Effector memory CD8-positive, alpha-beta T cell (primary cell): ENCODE measurements at places on chromosomes 3 and 15.

- DNase-seq, result peak; percentile 56
Observed at GRCh38 chr3:69282181-69282580, 103.7 kb downstream of the FRMD4B start.

DNA sequence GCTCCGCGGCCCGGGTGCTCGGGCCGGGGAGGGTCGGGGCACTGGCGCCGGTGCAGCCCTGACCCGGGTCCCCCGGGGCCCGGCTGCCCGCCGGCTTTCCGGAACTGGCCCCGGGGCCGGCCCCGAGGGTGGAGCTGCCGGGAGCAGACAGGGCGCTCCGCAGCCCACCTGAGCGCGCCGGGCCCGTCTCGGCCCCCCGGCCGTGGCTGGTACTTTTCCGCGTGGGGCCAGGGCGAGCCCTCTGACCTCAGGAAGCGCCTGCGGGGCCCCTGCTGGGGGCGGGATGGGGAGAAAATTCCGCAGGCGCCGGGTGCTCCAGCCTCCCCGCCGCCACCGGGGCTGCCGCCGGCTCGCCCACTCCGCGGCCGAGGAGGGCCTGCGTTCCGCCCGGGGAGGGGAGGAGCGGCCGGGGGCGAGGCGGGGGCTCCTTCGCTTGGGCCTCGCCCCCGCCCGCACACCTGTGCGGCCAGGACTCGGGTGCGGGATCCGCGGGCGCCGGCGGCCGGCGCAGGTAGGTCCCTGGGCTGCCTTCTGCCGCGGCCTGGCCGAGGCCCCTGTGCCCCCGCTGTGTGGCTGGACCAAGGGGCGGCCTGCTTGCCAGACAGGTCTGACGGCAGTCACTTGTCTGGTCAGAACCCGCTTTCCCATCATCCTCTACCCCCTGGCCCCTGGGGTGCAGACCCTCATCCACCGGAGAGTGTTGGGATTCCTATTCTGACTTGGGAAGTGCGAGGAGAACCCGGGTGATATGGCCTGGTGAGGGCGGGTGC lies 3.5 kb downstream of the FURIN start:
- DNase-seq, result no peak

DNA sequence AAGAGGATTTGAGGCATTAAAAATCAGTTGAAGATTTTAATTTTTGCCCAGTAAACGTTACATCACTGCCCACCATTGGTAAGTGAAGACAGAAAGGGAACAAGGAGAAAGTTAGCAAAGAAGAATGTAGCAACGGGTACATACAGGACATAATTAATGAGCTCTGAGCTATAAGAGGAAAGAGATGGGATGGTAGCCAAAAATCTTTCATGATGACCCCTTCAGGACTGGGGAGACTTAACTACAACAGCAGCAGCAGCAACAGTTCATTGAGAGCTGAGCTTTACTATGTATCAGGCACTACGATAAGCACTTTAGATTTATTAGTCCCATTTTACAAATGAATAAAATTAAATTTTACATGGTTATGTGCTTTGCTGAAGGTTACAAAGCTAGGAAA lies 18.4 kb downstream of the EMC4 start:
- no peak for DNase-seq

DNA sequence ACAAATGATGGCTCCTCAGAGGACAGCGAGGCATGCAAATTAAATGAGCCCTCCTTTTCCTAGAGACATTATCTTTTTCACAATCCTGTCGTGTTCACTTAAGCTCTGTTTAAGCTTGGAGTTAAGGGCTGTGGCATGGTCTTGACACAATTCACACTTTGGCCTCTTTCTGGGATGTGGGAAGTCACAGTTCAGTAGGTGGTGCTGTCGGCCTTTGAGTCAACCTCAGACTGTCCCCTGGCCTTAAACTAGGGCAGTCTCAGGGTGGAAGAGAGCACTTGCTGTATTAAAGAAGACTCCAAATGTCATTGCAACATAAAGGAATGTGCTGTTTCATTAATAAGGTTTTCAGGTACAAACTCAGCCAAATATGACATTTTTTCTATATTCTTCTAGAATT lies 351.0 kb downstream of the MCTP2 start:
- no peak for DNase-seq
